ENCODE measurements at places on chromosomes 4 and X.

DNA sequence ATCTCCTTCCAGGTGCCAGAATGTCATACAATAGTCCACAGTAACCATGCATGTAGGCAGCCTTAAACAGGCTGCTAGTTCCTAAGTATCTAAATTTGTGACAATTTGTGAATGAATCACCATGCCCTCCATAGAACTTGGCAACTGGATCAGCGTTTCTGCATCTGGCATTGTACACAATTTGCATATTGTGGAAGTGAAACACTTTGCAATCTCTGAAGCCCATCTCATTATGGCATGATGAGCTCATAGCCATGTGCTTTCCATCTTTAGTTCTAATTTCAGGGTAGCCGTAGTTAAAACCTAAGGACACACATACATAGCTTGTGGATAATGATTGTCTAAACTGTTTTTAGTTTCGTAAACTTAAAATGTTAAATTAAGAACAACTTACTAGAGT is 573.6 kb downstream of the PPP4R3C start:
- no peak for DNase-seq

GRCh38 chrX:118595501-118596042 is 100.0 kb downstream of the DOCK11 start:
- DNase-seq: no peak

- no peak for DNase-seq
These were observed 47.2 kb downstream of the FAM114A1 start for GRCh38 chr4:38914854-38915253.

DNA sequence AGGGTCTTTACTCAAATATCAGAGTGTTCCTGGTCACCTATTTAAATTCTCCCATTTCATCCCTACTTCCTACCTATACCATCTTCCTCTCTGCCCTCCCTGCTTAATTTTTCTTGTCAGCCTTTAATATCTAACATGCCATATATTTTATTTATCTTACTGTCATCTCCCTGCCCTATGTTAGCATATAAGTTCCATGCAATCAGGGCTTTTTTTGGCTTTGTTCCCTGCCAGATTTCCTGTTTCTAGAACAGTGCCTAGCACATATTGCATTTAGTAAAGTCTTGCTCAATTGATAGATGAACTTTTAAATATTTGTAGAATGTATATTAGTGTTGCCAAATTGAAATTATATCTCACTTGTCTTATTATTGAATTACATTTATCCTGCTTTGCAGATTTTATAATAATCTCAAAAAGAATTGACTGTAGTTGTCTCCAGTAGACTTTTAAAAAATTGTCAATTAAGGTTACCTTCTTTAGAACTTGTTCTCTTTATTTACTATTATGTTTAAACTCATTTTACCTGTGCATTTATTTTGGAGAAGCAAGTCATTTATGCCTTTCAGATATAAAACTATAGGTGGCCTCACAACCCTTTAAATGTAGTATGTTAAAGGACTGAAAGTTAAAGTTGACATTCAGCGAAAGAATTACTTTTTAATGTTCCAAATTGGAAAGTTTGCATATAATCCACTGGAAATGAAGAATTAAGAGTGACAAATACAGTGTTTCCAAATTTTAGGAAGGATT is 108.2 kb upstream of the BMPR1B start:
- DNase-seq: peak; percentile 20

GRCh38 chr4:128601991-128602695 is 207.4 kb upstream of the JADE1 start:
- DNase-seq: peak; percentile 70

GRCh38 chr4:53583513-53583912 is 7.8 kb downstream of the LNX1 start:
- DNase-seq: no peak

- no peak for DNase-seq
These were observed 272.4 kb upstream of the SMIM31 start for GRCh38 chr4:164481306-164482091.

GRCh38 chr4:53023677-53024299 is 161.7 kb downstream of the RASL11B start:
- DNase-seq: no peak

GRCh38 chr4:184136525-184136924 is 81.1 kb downstream of the ENPP6 start:
- no peak for DNase-seq

GRCh38 chr4:156824451-156825060 is 147.0 kb downstream of the PDGFC start:
- DNase-seq: no peak

DNA sequence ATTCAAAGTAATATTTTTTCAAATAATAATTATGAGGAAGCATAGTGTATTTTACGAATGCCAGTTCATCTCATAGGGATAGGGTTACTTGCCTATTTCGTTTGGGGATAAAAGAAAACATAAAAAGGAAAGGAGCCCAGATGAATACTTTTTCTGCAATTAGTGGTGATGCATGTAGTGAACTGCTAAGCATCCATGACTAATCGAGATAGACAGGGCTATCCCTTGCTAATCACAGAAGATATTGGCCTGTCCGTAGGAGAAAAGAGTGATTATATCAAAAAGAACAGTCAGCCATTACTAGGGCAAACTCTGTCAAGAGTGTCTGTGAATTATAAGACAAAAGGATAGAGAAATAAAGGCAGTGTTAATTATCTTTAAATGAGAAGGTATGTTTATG is 746.1 kb downstream of the C4orf33 start:
- DNase-seq: no peak

GRCh38 chrX:153583433-153583832 is 15.5 kb downstream of the CCNQ start:
- DNase-seq: no peak

DNA sequence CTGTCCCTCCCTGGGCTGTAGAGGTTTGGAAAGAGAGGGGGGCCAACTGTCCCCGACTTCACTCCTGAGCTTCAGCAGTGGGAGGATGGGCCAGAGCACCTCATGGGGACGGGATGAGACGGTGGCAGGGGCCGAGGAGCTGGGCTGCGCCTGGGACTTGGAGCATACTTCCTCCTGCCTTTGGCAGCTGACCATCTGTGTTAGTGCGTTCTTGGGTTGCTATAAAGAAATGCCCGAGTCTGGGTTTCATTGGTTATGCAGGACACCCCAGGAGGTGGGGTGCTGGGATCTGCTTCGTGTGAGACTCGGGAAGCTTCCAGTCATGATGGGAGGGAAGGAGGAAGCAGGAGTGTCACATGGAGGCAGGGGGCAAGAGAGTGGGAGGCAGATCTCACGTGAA is 7.4 kb downstream of the PSAPL1 start:
- no peak for DNase-seq

GRCh38 chr4:140755774-140756318 is 339 bp downstream of the TBC1D9 start:
- DNase-seq: peak; percentile 37

DNA sequence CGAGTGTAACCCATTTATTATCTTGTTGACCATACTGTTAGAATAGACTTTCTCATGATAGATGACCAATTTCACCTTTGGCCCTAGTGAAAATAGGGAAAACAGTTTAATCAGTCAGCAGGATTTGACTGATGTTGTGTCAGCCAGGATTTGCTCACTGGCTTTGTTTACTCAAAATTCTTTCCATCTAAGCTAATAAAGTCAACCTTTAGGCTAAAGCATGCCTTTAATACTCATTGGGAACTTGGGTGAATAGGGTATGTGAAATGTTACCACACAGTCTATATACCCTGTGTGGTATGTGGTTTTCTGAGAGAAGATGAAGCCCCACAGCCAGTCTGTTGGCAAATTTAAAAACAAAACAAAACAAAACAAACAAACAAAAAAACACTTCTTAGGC is 18.7 kb upstream of the SPANXB1 start:
- DNase-seq: no peak

DNA sequence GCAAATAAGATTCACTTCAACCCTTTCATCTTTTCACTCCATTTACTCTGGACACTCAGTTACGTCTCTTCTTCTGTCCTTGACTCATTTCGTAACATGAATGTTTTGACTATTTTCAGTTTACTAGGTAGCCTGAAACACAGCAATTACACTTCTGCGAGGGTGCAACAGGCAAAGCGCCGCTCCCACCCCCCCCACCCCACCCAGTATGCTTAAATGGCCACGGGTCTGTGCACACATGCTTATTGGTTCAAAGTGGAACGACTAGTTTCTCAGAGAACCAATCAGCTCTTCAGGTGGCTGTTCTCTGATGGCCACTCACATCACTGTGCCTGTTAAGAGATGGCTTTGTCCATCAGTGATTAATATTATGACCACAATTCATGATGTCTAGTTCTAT is 3.5 kb downstream of the BEND4 start:
- no peak for DNase-seq

DNA sequence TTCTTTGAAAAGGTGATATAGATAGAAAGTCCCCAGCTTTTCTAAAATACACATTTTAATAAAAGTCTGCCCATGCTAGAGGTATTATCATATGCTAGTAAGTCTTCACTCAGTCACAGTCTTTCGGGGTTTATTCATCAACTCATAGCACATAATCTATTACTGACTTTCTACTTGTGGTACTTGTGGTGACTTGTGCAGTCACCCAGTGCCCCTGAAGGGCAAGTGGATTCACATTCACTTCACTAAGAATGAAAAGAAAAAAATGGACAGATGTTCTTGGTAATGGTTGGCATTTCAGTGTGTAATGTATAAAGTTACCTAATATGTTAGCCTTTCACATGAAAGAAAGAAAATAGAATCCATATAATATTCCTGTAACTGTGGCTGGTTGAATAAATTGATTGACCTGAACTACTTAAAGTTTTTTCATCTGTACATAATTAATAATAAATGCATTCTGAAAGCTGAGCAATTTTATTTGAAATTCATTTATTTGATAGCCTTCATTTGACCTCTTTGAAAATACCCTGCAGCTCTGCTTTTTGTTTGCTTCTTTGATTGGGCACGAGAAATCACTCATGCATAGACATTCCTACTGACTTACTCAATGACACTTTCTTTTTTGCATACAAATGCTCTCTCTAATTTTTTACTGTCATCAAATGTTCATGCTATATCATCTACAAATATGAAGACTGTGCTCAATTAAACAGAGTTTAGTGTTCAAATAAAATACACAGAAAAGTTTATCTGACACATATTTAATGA is 39.5 kb upstream of the ZNF330 start:
- DNase-seq: no peak

GRCh38 chr4:6172093-6172926 is 28.0 kb downstream of the JAKMIP1 start:
- DNase-seq: no peak

- peak; percentile 53 for DNase-seq
These were observed 65.8 kb downstream of the RGS12 start for GRCh38 chr4:3358656-3359055.

DNA sequence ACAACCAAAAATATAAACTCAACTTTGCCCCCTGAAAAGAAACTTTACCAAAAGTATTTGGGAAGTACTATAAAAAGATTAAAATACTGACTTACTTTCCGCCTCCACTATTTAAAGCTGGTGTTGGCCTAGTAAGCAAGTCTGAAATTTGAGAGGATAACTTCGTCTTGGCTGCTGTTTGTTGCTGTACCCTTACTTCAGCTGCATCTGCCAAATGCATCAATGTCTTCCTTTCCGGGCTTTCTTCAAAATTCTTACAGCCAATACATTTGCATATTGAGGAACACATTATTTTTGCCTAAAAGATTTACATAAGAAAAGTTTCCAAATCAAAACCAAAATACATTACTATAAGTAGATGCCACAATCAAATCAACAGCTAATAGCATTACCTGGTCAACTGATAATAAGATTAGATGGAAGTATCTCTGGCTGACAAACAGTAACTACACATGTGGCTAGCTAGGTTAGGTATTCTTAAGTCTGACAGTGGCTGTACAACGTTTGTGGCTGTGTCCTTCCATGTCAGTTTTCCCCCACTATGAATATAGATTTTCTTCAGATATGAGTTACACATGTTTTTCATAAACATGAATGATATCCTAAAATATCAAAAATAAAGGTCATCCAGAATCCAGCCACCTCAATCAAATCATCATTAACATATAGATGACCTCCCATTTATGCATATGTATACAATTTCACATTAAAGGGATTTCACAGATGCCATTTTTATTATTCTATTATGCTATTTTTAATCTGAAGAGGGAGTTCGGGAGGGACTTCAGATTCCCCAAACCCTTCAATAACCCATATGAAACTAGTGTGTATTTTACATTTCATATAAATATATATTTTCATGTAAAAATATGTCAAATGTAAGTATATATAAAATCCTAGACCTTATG is 30.6 kb downstream of the THAP9 start:
- DNase-seq: no peak

- peak; percentile 56 for DNase-seq
These were observed 64.0 kb upstream of the FGF13 start for GRCh38 chrX:138775517-138775916.

DNA sequence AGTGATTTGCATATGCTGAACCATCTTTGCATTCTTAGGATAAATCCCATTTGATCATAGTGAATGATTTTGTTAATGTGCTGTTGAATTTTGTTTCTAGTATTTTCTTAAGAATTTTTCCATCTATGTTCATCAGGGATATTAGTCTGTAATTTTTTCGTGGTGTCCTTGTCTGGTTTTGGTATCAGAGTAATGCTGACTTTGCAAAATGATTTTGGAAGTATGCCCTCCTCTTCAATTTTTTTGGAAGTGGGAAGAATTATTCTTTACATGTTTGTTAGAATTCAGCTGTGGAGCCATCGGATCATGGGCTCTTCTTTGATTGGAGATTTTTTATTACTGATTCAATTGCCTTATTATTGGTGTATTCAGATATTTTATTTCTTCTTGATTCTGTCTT is 54.0 kb upstream of the TRO start:
- DNase-seq: no peak

- peak; percentile 42 for DNase-seq
These were observed 7.4 kb downstream of the SUPT20HL2 start for GRCh38 chrX:24306440-24306839.

DNA sequence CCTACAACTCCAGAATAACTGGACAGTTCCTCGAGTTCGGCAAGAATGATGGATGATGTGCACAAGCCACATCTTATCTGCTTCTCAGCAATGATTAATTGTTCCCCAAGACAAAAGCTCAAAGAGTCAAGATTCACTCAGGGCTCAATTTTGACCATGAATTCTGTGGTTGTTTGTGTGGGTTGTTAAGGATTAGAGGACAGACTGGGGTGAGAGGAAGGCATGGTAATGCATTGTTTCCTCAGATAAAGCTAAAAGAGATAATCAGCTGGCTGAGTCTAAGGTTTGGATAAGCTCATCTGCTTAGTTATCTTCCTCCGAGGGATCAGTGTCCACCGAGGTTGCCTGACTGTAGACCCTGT is 161.0 kb downstream of the CPEB2 start:
- no peak for DNase-seq

- DNase-seq: no peak
These were observed 27.4 kb downstream of the NLRP2B start for GRCh38 chrX:57652705-57653104.

DNA sequence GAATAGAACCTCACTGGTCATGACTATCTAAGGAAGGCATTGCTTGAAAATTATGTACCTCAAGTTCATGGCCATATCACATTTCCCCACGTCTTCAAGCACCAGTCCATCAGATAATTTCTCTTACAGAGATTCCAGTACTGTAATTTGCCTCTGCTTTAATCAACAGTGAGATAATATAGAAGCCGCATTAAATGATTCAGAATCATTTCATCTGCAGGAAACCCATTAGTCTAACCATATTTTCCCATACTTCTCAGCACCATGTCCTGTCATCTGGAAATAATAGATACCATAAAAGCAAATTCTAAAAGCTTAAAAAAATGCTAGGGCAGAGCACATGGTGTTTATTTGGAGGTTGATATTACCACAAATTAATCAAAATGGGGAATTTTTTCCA is 310.3 kb upstream of the SLIT2 start:
- DNase-seq: no peak

- DNase-seq: peak; percentile 17
These were observed 2.2 kb downstream of the SLITRK4 start for GRCh38 chrX:143633461-143634308.

- peak; percentile 81 for DNase-seq
These were observed 31.6 kb upstream of the C1QTNF7 start for GRCh38 chr4:15396157-15396800.
